ENCODE measurements at places on chromosomes 5 and 9.

DNA sequence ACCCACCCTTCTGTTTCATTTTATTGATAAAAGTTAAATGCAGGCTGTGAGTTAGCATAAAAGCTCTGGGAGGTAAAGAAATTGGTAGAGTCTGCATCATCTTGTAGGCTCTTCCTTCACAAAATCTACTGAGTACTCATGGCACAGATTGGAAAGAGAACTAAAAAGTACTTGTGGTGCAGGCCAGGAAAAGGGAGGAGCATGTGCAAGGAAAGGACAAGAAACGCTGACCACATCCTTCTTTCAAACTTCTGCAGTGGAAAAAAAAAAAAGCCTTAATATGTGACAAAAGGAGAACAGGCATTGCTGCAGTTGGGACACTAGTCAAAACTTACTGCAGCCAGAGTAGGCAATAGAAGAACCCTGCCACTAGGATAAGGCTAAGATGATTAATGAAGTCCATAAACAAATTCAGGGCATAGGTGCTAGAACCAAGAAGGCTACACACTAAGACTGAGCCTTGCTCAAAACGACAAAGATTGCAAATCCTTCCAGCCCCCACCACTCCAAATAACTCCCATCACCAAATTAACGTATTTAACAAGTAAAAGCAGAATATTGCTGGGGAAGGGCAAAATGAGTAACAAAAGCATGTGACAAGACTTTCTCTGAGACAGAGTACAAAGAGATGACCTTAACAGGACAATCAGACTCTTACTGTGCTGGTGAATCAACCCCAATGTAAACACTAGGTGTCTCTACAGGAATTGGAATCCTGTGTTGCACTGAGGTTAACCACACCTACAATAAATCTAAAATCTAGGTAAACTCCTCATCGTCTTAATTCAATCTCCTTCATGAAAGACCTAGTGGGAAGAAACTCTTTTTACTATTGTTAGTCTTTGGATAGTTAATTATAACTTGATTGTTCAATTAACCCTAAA lies 1024.8 kb downstream of the TLE1 start:
- no peak for DNase-seq

GRCh38 chr5:151020304-151021110 lies at the start of gene GPX3:
TSS of gene GPX3 (plus strand) at chr5:151020591. CDS start at chr5:151020655, 64 bp downstream.
- DNase-seq, result peak; percentile 9

DNA sequence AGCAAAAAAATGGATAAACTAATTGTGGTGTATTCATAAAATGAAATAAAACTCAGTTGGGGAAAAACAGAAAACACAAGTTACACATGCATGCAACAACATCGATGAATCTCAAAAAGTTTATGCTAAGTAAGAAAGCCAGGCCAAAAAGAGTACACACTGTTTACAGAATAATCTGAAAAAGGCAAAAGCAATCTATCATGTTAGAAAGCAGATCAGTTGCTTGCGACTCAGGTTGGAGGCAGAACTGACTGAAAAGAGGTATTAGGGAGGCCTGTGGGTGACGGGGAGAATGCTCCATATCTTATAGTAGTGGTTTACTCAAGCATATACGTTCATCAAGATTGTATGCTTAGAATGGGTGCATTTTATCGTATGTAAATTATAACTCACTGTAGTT lies 119.2 kb downstream of the ARRDC3 start:
- no peak for DNase-seq

- DNase-seq, result no peak
Observed at GRCh38 chr9:94677929-94678328, 38.6 kb upstream of the FBP1 start.

GRCh38 chr5:1246711-1247431 lies 21.7 kb downstream of the SLC6A18 start:
- DNase-seq, result no peak

GRCh38 chr9:16241231-16241630 lies 629.2 kb downstream of the BNC2 start:
- no peak for DNase-seq

- peak; percentile 75 for DNase-seq
Observed at GRCh38 chr5:55936100-55936693, 58.6 kb downstream of the IL6ST start.

DNA sequence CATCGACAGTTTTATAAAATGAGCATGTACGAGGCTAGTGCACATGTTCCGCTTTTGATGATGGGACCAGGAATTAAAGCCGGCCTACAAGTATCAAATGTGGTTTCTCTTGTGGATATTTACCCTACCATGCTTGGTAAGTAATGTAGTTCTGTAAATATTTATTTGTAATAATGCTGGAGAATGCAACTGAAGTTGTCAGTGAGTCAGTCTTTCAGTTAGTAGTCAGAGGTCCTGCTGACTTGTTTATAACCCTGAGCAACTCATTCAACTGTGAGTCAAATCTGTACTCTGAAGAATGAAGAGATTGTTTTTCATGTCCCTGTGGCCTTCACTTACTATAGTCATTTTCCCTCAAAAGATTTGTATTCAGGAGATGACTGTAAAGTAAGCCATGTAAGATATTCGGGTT lies 28.4 kb upstream of the GPR150 start:
- no peak for DNase-seq

DNA sequence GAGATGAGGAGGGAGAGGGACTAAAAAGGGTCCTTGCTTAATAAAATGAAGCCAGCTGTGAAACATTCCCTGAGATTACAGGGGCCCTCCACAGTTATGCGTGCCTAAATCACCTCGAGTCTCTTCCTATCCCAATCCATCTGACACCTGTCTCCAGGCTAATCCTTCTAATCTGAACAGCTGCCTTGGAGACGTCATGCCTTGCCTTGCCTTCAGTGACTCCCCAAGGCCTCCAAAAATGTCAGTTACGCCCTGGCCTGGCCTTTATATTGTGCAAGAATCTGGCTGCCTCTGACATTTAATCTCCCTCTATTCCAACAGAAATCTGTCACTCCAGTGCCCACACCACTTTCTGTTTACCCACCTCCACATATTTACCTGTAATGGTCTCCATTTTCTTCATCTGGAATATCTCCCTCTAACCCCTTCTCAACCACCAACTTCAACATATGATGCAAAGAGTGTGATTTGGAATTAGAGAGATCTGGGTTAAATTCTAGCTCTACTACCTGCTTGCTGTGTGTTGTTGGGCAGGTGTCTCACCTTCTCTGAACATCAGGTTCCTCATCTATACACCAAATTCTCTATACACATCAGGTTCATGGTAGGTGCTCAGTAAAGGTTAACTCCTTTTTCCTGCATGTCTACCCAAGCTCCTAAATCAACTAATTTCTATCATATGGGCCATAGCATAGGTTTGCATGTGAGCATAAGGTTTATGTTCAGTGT lies 57.9 kb downstream of the PTCD2 start:
- no peak for DNase-seq

DNA sequence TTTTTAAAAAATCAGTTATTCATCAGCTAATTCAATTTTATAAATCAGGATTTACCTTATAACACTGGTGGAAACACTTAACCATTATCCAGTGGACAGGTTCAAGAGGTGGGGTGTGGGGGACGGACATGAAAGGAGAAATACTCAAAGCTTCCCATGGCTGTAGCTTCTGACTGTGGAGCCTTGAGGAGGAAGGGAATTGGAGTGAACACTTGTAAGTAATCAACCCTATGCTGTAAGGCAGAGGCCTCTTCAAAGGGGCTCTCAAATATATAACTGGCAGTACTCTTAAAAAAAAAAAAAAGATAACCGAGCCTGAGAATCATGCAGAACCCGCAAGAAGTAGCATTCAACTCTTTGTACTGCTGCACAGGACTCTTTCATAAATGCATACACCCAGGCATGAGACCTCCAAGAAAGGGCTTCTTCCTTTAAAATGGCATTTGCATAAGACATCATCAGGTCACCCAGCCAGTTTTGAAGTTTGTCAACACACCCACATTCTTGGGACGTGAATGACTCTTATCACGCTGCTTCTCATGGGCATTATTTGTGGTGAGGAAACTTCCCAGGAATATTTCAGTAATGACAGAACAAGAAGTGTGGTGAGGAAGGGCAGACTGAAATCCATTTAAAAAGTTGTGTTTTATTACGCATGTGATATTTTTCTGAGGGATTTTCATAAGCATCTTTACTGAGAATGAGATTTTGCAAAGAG lies 8.1 kb downstream of the OSMR start:
- no peak for DNase-seq

DNA sequence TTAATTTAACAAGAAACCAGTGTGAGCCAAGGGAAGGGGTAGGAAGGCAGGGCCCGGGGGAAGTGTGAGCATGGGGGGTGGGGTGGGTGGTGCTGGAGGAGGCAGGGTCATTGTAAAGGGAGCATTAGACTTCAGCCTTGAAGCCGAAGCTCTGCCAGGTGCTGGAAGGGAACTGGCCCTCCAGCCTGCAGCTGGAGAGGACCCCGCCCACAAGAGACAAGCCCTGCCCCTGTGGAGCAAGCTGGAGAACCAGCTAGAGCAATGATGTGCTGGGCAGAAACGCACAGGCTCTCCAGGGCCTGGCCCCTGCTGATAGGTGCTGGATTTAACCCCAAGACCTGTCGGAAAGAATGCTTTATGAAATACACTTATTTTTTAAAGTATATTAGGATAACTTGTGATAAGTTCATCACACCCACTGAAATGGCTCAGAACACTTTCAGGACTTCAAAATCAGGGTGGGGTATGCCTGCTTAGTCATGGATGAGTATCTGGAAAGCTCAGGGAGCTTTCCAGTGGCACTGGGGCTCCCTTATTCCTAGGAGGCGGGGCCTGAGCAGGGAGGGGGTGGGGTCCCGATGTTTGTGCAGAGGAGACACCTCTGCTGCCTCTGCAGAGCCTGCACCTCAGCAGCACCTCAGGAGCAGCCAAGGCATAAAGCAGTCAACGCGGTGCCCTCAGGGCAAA lies 27.1 kb downstream of the UBE2QL1 start:
- no peak for DNase-seq

DNA sequence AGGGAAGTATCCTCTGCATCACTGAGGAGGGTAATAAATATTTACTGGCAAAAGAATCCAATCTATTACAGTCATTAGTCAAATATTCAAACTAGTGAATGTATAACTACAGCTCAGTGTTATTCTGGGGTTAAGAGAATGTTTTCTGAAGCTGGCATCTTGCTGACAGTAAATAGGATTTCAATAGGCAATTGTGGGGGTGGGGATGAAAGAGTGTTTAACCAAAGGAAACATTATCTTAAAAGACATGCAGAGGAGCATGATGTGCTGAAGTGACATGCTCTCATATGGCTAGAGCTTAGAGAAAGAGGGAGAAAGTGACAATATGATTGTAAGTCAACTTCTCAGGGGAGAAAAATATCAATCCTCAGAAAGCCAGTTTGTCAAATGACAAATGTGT lies 618.4 kb upstream of the RIOK2 start:
- no peak for DNase-seq

DNA sequence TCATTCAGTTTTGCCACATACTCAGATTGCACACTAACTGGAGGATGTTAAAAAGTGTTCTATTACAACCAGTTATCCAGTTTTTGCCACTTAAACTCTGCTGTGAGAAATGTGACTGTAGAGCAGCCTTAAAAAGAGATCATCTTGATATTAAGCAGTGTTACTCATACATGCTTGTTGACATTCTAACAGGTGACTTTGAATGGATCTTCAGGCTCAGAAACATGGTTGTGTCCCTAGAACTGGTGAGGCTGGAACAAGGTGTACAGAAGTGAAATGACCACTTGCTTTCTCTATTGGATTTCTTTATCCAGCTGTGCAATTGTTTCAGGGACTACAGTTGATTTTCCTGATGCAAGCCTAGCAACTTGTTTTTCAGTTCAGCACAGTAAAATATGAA lies 166.1 kb upstream of the CCDC152 start:
- DNase-seq, result no peak

- DNase-seq, result no peak
Observed at GRCh38 chr5:176700239-176700847, 53.1 kb downstream of the TSPAN17 start.

- DNase-seq, result no peak
Observed at GRCh38 chr9:110099236-110100095, 108.5 kb downstream of the C9orf152 start.

DNA sequence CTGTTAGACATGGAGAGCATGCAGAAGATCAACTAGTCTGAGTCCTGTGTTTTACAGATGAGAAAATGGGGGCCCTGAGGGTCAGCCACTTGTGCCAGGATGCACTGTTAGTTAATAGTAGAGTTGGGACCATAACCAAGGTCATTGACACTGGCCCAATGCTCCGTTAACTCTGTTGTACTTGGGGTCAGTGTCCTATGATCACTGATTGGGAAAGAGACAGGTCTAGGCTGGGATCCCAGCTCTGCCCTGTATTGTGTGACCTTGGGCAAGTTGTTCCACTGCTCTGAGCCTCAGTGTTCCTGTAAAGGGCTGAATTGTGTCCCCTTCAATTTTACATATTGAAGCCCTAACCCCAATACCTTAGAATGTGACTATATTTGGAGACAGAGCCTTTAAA lies 70.0 kb downstream of the GDNF start:
- no peak for DNase-seq

DNA sequence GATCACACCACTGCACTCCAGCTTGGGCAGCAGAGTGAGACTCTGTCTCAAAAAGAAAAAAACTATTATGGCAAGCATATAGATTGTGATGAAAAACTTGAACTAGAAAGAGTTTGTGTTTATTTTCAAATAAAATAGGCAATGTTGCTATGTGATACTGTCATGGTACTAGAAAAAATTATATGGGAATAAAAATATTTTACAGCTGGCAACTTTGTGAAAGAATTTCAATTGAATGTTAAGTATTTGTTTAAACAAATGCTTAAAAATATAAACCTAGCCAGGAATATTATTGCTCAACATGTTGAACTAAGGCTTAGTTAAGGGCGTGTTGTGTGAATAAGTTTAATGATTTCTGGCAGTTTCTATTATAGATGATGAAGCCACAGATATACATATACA lies 31.7 kb downstream of the HSDL2 start:
- DNase-seq, result no peak

DNA sequence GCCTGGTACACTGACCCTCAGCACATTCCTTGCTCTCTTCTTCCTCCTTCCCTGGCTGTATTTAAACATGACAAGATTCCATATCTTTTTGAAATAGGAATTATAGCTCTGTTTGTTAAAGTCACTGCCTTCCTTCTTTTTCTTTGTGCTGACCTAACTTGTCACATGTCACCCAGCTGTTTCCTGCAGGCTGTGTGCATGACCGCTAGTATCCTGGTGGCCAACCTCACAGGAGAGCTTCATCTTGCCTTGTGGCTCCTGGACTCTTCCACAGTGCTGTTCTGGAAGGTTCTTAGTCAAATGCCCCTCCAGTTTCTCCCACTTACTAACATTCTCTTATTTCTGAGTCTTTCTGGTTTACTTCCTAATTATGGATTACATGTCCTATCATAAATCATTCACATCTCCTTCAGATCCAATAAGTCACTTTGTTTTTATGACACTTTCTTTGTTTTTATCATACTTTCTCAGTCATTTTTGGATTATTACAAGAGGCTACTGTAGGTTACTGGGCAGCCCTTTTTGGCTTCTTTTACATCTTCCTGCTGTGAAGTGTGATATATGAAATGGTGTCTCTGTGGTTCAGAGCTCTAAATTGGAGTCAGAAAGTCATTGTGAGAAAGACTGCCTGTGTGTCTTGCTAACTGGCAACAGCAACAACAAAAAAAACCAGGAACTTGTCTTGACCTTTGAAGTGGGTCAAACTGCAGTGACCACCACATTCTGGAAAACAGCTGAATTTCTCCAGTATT lies 463.6 kb upstream of the DAP start:
- DNase-seq, result no peak
